ENCODE measurements at places on chromosomes 3 and 15. TPM values are rescaled to one million over a fixed set of nuclear protein-coding genes. Genes with fewer than 3 reads are reported as not detected.

Gene DUOXA2
- not detected for total RNA-seq

DNA sequence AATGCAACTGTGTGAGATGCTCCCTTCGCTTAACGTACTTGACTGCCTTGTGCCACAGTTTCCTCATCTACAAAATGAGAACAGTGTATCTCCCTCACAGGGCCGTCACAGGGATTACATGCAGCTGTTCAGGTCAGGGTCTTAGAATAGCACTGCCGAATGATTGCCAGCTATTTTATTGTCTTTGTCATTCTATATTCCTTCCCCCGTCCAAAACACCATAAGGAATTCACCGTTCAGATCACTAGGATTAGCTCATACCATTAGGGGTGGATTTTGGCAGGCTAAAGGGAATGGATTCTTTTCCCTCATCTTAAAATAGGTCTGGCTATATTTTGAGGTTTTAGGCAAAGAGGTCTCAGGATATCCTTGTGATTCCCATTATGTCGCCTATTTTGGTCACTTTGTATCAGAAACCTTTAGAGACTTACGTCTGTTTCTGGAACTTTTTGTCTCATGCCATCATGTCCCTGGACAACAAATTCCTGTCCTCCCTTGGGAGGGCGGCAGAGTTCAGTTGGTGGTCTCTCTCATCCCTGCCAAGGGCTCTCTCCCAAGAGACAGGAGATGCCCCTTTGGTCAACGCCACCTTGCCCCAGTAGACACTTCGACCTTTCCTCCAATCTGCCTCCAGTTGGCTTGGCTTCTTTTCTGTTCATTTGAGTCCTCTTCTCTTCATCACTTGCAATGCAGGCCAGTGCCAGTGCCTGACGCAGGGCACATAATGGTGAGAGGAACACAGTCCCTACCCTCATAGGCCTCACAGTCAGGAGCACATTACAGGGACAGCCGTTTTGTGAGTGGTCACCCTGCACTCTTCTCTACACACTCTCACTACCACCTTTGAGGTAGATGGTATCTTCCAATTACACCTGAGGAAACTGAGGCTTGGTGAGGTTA is 171.6 kb upstream of the BHLHE40 start:
- DNase-seq = no peak

GRCh38 chr3:86711634-86712033 is 279.3 kb downstream of the VGLL3 start:
- DNase-seq = no peak

- no peak for DNase-seq
Measured at GRCh38 chr3:43606284-43606683, 15.5 kb downstream of the ANO10 start.

- DNase-seq = no peak
Measured at GRCh38 chr3:116444115-116444747, 1.1 kb downstream of the LSAMP start.

DNA sequence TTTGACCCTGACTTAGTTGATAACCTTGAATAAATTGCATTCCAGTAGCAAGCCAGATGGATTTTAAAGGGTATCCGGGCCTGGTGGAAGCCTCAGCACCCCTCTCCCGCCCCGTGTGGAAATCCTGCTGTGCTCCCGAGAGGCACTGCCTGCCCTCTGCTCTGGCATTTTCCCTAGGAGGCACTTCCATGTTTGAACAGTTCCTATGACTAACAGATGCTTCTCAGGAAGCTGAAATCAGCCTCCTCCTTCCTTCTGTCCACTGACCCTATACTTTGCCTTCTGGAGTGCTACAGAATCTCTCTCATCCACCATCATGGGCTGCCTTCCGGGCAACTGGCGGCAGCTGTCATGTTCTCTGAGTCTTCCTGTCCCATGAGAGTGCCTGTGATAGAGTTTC is 90.8 kb downstream of the GABRG3 start:
- DNase-seq = no peak

- DNase-seq = peak; percentile 43
Measured at GRCh38 chr3:37985637-37986320, 4.8 kb upstream of the VILL start.

Gene ITPKA
- total RNA-seq = 2.1 TPM

- DNase-seq = no peak
Measured at GRCh38 chr3:124699686-124700396, 30.4 kb upstream of the UMPS start.

GRCh38 chr3:59593380-59593779 is 543.6 kb upstream of the CFAP20DC start:
- DNase-seq = no peak

GRCh38 chr3:145776782-145777408 is 384.1 kb downstream of the PLOD2 start:
- peak; percentile 77 for DNase-seq

GRCh38 chr3:61562042-61562720 is 810 bp downstream of the PTPRG start:
- no peak for DNase-seq

Gene EIF5A2
- total RNA-seq = 6.6 TPM

GRCh38 chr3:4987538-4988296 is 8.5 kb downstream of the BHLHE40 start:
- no peak for DNase-seq

GRCh38 chr3:158916111-158916510 is 114.3 kb downstream of the MFSD1 start:
- DNase-seq = no peak

DNA sequence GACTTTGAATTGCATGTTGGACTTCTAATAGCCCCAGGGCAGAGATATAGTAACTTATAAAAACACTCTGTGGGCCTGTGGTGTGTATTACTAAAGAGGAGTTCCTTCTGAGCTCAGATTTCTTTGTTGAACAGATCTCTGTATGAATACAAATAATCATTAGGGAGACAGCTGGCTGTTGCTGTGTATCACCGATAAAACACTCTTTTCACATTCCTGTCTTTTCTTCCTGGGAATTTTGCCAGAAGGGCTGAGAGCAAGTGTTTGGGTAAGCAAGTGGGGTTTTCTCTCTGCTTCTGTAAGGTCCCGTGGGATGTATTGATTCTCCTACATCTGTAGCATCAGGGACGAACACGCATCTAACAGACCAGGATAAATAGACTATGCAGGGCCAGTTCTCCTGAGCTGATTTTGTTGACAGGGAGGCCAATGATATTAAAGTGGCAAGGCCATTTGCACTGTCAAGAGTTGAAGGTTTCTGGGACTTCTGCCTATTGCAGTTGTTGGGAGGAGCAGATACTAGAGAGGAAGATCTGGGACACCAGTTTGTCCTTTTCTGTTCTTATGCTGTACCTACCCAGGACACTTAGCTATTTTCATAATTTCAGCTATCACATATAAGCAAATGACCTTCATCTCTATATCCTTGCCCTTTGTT is 225.9 kb upstream of the CD96 start:
- no peak for DNase-seq

DNA sequence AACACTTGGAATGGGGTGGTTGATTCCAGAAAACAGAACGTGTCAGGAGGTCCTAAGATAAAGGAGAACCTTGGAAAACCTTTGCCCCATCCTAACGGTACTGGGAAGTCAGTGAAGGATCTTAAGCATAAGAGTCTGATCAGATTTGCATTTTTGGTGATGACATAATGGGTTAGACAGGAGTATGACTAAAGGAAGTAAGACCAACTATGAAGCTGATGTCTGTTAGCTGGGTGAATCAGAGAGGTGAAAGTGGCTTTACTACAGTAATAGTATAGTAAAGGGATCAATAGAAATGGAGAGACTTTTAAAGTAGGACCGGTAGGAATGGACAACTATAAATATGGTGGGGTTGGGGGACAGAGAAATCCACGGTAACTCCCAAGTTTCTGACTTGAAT is 12.6 kb downstream of the GTF2A2 start:
- no peak for DNase-seq

Gene FSTL1
- total RNA-seq = 272 TPM

GRCh38 chr3:73768524-73769308 is 144.0 kb upstream of the PDZRN3 start:
- DNase-seq = peak; percentile 16

DNA sequence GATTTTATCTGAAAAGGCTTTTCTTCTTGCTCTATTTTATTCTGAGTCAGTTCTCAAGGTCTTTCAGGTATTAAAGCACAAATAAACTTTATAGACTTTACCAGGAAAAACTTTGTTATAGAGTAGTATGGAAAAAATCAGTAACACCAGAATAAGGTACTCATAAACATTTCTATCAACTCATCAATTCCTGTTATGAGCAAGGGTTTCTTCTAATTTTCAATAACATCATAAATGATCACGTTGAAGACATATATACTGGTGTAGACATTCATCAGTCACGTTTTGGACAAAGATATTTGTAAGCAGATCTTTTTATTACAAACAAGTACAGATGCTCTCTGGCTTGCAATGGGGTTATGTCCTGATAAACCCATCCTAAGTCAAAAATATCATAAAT is 9.6 kb upstream of the HDC start:
- no peak for DNase-seq

Gene TMOD2
- 7.4 TPM for total RNA-seq

- no peak for DNase-seq
Measured at GRCh38 chr15:101492766-101493692, 3.5 kb upstream of the PCSK6 start.

Gene CCR4
- total RNA-seq = 0.35 TPM

GRCh38 chr3:104180906-104181305 is 1185.8 kb upstream of the ALCAM start:
- no peak for DNase-seq

GRCh38 chr3:172324611-172325203 is 123.5 kb downstream of the GHSR start:
- no peak for DNase-seq

GRCh38 chr3:129001101-129001805 is at the start of gene EFCC1:
EFCC1 (plus strand) TSS chr3:129001304; CDS start chr3:129001629, 325 bp downstream.
- DNase-seq = peak; percentile 83

GRCh38 chr3:156217674-156218352 is 97.4 kb downstream of the KCNAB1 start:
- DNase-seq = no peak

DNA sequence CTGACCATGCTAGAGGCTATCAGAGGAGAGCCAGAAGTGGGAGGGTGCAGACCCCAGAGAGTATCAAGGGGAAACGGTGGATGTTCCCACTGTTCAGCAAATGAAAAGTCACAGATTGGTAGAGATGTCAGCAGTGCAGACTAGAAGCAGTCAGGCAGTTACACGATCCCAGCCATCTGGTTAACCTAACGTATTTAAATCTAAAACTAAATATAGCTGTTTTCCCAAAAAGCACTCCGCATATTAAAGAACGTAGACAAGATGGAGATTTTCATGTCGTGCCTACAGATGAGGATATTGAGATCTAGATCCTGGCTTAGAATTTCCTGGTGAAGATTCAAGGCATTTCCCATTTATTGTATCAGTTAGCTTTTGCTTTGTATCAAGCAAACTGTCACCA is 25.2 kb downstream of the PXYLP1 start:
- DNase-seq = no peak

DNA sequence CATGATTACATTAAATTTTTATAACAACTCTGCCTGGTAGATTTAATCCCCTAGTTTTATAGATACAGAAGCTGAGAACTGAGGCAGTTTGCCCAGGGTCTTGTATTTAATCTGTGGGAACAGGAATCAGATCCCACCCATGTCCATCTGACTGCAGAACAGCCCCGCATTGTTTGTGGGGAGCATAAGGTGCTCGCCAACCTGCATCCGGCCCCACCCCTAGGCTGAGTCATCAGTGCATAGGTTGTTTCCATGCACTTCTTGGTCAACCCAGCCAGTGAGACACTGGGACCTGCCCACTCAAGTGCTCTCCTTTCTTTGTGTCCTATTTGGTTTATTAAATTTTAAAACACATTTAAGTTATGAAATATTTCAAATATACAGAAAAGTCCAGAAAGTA is 266.2 kb downstream of the OPA1 start:
- DNase-seq = no peak

DNA sequence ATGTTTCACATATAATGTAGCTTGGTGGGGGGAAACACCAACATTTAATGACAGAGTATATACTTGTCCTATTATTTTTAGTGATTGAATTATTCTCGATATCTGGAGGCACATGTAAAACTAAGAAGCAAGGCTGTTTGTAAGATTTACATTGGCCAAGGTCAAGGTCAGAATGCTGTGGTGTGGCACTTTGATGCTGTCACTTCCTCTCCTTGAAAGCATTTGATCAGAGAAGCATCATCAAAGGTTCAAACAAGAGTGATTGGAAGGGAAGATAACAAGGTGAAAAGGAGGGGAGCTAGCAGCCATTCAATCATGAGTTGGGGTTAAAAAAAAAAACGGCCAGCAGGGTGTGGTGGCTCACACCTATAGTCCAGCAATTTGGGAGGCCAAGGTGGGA is 26.4 kb downstream of the RTF1 start:
- DNase-seq = no peak

DNA sequence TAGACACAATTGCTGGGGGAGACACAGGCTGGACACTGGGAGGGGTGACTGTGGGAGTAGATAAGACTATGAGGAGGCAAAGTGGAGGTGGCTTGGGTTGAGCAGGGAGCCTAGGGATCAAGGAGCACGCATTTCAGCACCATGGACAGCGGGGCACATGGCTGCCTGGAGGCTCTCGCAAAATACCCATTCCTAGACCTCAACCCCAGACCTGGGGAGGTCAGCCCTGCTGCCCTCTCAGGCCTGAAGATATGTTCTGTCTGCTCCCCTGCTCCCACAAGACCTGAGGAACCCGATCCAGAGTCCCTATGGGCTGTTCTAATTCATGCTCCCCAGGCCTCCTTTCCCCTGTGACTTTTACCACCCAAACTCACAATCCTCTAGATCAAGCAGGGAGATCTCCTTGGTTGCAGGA is 16.0 kb upstream of the CPEB1 start:
- peak; percentile 90 for DNase-seq

DNA sequence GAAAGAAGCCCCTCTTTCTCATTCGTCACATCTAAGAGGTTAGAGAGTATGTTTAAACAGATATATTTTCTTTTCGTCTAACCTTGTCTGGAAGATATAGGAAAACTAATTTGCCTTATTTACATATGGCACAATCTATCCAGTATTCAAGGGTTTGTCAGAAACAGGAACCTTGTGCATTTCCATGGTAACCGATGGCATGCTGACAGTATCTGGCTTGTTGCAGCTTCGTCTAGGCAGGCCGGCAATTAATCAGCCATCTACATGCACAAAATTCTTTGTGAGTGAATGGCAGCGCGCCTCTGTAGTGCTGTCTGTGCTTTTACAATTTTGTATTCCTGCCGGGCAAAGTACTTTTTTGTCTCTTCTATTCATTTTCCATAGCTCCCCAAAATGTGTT is 294.0 kb upstream of the SOX2 start:
- peak; percentile 28 for DNase-seq
